ENCODE measurements at places on chromosomes 7 and 10.

GRCh38 chr7:102292813-102293798 lies 6.4 kb downstream of the SH2B2 start:
- DNase-seq: no peak

- DNase-seq: no peak
Measured at GRCh38 chr10:7486528-7486927, 75.7 kb upstream of the SFMBT2 start.

DNA sequence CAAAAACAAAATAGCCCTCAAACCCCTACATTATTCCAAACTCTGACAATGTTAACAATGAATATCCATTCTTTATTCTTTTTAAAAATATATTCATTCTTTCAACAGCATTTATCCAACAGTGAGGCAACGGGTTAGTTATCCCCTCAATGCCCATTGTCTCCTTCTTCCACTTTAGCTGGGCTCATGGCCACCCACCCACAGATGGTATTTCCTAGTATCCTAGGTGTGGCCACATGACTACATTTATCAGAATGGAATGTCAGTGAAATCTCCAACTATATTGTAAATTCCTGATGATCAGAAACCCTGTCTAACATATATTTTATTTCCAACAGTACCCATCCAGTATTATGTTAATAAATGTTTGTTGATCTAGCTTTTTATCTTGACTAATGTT lies 13.6 kb downstream of the HOXA1 start:
- DNase-seq: no peak

DNA sequence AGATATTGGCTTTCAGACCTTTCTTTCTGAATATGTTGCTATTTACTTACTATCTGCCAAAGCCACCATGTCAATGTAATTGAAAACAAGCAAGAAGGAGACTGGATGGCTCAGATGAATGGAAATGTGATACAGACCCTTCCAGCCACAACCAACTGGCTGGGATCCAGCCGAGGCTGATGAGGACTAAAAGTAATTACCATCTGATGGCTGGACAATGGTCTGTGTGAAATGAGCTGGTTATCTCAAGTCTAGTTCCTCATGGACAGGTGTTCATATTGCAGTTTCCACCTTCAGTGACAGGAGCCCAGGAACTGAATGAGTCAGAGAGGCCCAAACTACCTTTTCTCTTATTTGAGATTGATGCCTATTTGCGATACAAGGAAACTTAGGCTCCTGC lies 267.5 kb downstream of the GATA3 start:
- no peak for DNase-seq

DNA sequence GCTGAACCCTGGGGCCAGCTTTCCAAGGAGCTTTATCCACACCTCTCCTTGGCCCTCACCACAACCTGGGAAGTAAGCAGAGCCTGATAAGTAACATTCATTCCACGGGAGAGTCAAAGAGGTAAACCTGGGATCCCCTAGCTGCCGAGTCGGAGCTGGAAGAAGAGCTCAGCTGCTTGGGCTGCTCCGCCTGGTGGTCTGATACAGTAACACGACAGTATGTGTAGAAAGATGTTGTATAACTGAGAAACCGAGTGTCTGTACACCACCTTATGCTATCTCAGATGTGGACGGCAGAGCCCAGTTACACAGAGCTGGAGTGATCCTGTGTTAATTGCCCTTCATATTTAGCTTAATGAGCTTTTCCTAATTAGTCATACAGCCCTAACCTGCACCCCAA lies 151.3 kb upstream of the KMT2E start:
- DNase-seq: no peak

- DNase-seq: peak; percentile 17
Measured at GRCh38 chr7:115094163-115094562, 172.3 kb downstream of the MDFIC start.

- DNase-seq: no peak
Measured at GRCh38 chr7:105677817-105678573, 96.7 kb upstream of the EFCAB10 start.

DNA sequence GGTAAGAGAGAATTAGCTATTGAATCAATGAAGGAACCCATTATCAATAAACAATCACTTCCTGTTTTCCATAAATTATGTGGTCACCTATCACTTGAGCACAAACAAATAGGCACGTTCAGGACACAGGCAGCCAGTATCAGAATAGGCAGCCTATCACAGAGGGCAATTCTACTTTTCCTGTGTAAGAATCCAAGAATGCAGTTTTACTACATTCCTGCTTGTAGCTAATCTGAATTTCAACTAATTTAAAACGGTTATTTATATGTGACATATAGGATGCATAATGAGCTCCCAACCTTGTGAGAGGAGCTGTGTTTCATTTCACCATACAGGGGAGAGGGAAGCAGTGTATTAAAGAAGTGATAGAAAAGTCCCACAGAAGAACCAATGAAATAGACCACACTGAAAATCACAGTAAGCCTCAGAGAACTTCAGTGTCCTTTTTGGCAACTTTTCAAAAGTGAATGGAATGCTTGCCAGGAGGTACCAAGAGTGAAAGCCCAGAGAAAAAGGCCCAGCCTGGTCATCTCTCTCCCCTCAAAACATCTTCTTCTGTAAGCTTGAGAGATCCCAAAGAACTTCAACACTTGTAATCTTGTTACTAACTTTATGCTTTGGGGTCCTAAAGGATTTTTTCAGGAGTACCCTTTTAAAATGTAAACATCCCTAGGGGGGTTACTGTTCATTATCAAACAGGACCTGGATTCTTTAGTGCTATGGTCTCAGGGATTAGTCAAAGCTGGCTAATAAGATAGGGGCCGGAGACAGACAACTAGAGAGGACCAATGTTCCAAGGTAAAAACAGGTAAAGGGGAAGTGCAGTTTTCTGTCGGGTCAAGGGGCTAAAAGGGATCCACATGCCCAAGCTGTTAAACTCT lies 1.3 kb downstream of the IMMP2L start:
- no peak for DNase-seq

DNA sequence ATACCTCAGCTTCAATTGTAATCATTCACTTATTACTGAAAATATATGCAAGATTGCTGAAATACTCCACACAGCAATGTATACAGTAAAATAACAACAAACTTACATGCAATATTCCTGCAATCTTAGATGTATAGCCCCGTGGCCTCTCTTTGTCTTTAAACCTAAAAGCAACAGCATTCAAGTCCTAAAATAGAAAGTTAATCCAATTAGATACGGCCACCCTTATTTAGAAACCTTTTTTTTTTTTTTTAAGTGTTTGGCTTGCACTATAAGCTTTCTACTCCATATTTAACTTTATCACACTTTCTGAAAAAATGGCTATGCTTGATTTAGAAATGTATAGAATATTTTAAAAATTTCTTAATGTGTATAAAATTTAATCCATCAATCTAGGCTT lies 67.6 kb downstream of the IDE start:
- no peak for DNase-seq

DNA sequence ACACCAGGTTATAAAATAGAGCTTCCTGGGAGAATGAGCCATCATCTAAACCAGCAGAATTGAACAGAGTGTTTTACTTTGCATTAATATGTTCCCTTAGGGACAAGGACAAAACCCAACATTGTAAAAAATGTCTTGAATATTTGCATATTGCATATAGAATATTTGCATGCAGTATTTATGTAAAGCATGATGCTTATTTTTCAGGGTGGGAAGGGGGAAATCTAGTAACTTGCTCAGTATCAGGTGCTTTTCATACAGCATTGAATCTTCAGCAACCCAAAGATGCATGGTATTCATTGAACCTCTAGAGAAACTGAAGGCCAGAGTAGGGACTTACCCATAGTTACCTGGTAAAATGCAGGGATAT lies 409.2 kb upstream of the ZMIZ1 start:
- no peak for DNase-seq

- DNase-seq: no peak
Measured at GRCh38 chr10:117458571-117458970, 83.3 kb upstream of the PDZD8 start.

DNA sequence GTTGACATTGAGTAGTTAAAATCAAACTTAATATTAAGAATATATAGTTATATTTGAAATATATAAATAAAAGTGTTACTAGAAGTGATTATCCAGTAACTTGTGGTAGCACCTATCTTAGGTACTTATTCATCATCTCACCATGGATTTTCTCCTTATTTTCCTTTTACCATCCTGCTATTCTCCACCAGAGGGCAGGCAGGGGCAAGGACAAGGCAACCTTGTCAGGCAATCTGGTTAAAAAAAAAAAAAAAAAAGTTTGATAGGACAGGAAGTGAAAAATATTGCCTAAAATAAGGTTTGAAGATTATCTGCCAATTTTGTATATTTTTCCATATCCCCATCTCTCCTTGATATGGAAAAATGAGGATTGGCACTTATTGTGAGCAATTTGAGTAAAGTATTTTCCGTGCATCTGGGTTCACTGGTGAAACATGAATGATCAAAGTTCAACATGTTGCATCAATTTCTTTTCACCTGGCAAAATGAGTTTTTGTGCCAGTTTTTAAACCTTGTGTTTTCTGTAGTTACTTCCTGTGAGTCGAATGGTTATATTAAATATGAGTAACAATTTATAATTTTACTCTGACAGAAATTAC lies 256.7 kb downstream of the AGMO start:
- peak; percentile 26 for DNase-seq

DNA sequence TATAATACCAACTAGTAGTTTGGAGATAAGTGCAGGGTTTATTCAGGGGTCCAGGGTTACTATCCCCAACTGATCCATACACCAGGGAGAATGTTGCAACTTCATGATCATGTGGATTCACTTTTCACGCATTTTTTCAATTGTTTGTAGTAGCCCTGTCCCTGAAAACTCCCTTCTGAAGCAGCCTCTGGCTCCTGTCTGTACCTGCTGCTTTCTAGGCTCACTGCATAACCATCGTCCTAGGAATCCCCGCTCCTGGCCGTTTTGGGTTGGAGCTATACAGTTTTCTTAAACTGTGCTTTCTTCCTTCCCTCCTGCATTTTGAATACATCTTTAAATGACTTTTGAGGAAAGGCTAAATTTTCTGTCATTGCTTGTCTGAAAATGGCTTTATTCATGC lies 154.1 kb downstream of the SDHAF3 start:
- no peak for DNase-seq

DNA sequence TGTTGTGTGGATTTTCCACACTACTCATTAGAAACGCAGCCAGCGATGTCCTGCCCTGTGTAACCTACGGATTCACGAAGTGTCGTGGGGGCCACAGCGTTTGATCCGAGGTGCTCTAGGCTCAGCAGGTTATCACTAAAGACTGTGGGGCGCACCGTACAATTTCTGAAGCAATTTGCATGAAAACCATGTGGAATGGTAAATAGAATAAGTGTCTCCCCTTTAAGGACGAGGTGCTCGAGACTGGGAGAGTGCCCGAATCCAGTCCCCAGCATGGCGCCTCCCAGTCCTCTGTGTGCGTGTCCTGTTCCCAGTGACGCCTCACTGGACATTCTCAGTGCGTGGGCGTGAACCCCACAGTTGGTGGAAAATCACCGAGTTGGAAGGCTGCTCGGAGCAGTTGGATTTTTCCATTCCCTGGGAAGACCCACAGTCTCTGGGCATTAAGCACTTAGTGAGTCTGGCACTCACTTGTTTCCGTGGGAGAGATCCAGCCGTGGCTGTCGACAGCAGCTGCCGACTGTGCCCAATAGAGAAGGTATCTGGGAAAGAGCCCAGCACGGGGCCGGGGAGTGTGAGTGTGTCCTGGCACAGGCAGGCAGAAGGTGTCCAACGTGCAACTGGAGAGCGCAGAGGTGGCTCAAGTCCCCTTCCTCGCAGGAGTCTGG lies 37.0 kb downstream of the PFKP start:
- DNase-seq: no peak

DNA sequence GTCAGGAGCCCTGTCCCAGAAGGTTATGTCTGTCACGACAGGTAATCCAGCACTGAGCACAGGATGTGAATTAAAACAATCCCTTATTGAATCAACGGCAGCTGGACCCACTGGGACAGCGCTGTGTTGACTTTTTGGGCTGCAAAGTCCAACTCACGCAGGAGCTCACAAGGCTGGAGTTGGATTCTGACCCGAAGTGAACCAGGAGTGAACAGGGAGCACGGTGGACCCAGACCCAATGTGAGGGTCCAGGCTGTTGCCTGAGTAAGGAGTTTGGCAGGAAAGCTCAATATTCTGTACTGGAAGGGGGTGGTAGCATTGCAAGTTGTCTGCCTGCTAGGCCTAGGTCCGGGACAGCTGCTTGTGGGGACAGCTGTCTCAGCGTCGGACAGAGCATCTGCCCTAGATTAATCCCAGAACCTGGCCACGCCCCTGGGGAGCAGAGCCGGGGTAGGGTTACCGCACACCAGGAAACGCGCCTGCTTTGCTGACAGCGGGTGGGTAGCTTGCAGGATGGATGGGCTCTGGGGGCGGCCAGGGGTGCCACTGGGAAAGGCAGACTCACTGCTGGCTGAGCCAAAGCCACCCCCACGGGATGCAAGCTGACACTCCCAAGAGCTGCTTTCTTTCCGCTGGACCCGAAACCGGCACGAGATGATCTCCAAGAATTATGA lies 24.0 kb downstream of the COL26A1 start:
- peak; percentile 9 for DNase-seq

GRCh38 chr10:133375357-133376115 lies 2.4 kb upstream of the ECHS1 start:
- DNase-seq: no peak

GRCh38 chr7:34190299-34190698 lies 285.0 kb downstream of the BMPER start:
- no peak for DNase-seq

DNA sequence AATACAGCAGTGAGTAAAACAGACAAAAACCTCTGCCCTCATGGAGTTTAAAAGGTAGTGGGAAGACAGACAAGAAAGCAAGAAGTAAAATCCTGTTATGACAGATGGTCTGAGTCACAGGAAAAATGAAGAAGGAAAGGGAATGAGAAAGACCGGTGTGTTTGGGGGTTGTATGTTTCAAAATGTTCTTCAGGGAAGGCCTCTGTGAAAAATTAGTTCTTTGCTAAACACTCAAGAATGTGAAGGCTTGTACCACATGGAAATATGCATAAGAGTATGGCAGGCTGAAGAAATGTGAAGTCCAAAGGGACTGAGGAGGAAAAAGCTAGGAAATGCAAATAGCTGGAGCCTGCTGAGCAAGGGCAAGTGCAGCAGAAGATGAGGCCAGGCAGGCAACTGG lies 315.9 kb upstream of the SEMA3A start:
- DNase-seq: peak; percentile 65

- DNase-seq: no peak
Measured at GRCh38 chr10:3911713-3912442, 126.9 kb upstream of the KLF6 start.

GRCh38 chr10:129467359-129468064 lies 471 bp downstream of the MGMT start:
- no peak for DNase-seq

GRCh38 chr10:30057894-30058556 lies 1.4 kb downstream of the JCAD start:
- no peak for DNase-seq

GRCh38 chr7:155338632-155339320 lies 41.1 kb downstream of the INSIG1 start:
- DNase-seq: no peak

GRCh38 chr10:78899098-78899754 lies 169.5 kb upstream of the ZMIZ1 start:
- no peak for DNase-seq

- DNase-seq: peak; percentile 21
Measured at GRCh38 chr7:12389089-12389700, 14.5 kb downstream of the VWDE start.

All from fibroblast of skin of left biceps (primary cell).